ENCODE measurements at places on chromosomes 5 and 9. TPM values are rescaled to one million over a fixed set of nuclear protein-coding genes. Genes with fewer than 3 reads are reported as not detected.

SHC3 gene
- total RNA-seq = 0.20 TPM

- no peak for DNase-seq
Measured at GRCh38 chr9:79256691-79257213, 315.0 kb upstream of the TLE4 start.

DNA sequence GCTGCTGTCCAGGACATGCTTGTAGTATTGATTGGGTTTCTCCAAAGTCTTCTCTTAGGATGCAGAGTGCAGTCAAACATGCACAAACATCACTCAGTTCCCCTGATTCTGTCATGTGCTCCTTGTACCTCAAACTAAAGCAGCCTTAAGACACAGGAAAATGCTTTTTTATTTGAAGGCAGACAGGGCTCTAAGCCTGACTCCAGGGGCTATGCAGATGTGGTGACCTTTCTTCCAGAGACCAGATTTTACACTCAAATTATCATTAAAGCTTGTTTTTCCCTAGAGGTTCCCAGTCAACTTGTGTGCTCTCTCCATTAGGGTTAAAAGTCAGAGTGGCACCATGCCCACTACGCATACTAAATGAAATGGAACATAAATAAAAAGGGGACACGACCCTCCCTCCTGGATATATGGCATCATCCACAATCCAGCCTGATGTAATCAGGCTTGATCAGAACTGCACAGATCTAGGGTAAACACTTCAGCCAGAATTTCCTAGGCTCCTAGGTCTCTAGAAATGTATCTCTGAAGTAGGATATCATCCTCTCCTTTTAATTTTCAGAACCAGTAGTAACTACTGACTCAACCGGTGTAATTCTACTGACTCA is 771.1 kb downstream of the NR2F1-AS1 start:
- DNase-seq = no peak

DNA sequence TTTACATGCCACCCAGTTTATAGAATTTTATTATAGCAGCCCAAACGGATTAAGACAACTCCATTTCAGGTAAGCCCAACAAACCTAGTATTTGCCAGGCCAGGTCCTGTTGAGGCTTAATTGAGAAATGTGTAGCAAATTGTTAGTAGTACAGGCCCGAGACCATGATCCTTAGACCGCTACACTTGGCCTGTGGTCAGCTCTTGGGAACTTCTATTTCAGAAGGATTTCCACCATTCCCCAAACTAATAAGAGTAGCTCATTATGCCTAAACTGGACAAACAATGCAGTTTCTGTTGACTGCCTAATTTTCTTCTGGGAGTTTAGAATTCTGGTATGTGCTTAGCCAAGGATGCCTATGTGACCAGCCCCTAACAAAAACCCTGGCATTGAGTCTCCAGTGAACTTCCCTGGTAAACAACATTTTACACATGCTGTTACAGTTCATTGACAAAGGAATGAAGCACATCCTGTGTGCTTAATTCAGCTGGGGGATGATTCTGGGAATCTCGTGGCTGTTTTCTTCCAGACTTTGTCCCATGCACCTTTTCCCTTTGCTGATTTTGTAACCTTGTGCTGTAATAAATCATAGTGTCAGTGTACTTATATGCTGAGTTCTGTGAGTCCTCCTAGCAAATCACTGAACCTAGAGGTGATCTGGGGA is 5.6 kb upstream of the GPX3 start:
- DNase-seq = no peak

- no peak for DNase-seq
Measured at GRCh38 chr5:177040814-177041420, 18.4 kb downstream of the ZNF346 start.

GRCh38 chr5:91296674-91297143 is 86.4 kb downstream of the ARRDC3 start:
- no peak for DNase-seq

- DNase-seq = no peak
Measured at GRCh38 chr9:10080012-10080411, 532.8 kb downstream of the PTPRD start.

Data from Caco-2 (cell line).